ENCODE measurements at places on chromosomes 3 and 15.

- no peak for DNase-seq
Observed at GRCh38 chr3:185328324-185329004, 34.5 kb upstream of the MAP3K13 start.

DNA sequence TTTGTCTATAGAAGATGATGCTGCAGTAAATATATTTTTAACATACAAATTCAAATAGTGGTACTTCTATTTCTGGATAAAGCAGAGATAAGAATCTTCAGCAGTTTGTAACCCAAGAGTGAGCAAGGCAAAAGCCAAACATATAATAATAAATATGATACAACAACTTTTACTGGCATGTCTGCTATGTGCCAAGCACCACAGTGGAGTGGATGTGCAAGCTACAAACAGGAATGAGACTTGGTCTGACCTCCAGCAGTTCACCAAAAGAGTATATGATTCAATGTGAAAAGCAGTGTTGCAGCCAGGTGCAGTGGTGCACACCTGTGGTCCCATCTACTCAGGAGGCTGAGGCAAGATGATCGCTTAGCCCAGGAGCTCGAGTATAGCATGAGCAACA, 395.6 kb downstream of the EPHB1 start:
- no peak for DNase-seq

DNA sequence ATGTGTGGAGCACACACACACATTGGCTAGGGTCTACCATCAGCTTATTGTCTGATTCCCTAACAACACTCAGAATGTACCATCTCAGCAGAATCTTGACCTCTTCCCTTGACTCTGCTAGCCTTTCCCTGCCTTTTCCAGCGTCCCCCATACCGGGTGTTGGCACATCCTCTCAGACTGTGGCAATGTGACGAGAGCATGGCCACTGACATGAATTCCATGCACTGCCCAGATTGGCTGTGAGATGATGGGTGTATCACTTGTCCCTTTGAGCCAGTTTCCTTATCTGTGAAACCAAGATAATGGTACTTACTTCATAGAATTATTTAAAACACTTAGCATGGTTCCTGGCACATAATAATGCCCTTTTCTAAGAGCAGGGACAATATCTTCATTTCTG, 60.3 kb upstream of the EIF1B start:
- no peak for DNase-seq

GRCh38 chr3:25748189-25748588, 35.1 kb downstream of the NGLY1 start:
- DNase-seq: no peak

DNA sequence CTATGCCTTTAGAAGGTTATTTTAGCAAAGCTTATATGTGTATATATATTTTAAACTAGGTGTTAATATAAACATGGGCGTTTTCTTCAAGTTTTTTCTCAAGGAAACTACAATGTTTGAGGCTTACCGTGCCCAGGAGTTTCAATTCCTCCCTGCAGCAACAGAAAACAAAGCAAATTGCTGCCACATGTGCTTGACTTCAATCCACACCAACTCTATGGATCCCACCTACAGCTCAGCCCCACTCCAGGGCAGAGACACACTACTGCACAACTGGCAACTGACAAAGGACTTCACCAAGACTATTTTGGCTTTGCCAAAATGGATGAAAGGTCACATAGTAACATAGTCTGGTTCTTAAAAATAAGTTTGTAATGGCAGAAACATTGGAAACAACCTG, 346.6 kb downstream of the ERC2 start:
- DNase-seq: no peak

GRCh38 chr3:139377378-139377777, 12.1 kb downstream of the COPB2 start:
- DNase-seq: no peak

DNA sequence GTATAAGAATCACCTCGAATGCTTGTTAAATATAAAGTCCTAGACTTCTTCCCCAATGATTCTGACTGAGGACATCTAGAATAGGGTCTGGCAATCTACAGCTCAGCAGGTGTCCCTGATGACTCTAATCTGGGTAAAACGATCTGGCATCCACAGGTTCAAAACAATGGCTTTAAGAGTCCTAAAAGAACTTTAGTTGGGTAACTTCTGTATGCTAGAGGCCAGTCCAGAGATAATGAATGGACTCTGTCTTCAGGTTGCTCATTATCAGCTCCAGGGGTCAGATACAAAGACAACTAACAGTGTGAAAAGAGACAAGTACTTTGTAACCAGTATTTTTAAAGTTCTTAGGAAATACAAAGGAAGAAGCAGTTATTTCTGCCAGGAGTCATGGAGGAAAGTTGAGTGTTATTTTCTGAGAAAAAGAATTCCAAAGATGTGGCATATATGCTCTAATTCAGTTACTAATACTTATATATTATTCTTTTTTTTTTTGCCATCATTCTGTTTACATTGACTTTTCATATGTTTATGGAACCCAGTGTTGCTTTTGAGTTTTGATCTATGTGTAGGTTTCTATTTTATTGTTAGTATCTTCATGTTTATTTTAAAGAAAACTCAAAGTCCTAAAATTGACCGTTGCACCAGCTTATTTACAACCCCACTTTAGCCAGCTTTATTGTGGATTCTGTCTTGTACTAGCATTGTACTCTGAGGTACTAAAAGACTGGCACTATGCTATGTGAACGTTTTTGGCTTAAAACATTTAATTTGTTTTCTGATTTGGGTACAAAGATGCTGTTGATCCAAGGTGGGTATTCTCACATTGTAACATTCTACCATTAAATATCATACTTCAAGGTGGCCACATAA, 3.1 kb upstream of the GPR15 start:
- DNase-seq: no peak

DNA sequence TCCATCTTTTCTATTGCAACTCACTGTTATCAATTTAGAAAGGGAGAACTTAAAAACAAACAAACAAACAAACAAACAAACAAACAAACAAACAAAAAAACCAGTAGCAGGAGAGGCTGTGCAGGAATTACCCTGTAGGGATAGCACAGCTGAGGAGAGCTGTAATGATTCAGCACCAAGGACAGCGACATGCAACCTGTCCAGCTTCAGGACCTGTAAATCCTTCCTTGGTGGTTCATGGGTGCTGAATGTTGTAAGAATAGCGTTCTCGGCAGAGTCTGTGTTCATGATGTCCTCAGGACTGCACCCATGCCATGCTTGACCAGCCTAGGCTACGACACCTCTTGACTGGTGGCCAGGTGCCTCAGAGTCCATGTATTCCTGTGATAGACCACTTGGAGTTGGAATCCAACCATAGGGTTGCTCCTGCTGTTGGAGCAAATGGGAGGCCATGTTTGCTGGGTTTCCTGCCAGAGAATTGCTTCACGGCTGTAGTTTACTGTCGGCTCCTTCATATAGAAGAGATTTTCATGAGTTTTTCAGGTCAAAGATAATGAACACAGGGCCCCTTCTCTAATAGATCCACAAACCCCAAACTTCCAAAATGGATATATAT, 65.9 kb downstream of the CACNA2D3 start:
- peak; percentile 29 for DNase-seq

DNA sequence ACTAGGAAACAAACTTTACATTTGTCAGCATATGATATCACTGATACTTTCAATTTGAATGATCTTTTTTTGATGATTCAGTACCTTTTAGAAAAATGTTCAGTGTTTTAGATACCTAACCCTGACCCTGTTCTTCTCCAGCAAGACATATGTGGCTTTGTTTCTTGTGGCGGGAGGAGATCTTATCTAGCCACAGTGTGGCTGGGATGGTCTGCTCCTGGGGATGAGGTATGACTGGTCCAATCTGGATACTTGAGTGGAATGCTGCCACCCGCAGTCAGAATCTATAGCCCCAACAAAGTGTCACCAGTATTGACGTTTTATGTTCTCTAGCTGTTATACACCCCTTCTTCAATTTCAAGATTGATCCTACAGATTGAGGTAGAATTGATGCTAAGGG, 439.0 kb upstream of the GOLIM4 start:
- no peak for DNase-seq

GRCh38 chr3:9820946-9821345, 10.9 kb downstream of the TTLL3 start:
- no peak for DNase-seq

GRCh38 chr3:75886971-75887526, 101.7 kb upstream of the ZNF717 start:
- DNase-seq: no peak

DNA sequence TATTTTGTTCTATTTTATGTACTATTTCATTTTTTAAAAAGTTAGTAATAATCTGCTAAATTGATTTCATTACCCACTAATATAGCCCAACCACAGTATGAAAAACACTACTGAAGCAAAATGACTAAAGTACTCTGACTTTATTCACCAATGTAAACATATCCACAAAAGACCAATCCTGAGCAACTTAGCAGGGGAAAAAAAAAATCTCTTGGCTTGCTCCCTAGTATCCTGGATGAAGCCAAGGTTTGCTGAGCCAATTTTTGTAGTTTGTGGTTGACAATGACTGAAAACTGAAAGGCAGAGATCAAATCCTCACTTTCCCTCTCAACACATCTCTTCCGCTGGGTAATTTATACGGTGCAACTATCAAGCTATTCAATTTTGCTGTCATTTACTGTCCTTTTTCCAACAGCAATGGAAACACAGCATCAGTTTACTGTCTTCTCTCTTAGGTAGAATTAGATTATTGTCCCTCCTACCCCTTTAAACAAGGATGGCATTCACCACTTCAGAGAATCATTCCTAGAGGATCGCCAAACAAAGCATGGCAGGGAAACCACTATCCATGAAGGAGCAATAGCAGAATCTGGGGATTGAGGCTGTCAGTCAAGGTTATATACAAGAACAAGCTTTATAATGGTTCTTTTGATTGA, 149.7 kb downstream of the THRB start:
- no peak for DNase-seq

DNA sequence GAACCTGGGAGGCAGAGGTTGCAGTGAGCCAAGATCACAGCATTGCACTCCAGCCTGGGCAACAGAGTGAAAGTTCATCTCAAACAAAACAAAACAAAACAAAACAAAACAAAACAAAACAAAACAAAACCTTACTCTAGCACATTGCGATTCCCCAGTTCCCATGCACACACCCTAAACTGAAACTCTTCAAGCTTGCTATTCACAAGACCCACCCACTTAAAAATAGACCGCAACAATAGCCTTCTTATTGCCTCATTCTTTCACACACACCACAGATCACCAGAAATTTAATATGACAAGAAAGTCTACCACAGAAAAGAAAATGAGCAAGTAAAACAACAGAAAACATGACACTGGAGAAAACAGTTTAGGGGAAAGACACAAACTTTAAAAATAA, 598.4 kb downstream of the FHIT start:
- no peak for DNase-seq

GRCh38 chr3:127491909-127492308, 98.6 kb downstream of the TPRA1 start:
- DNase-seq: no peak

DNA sequence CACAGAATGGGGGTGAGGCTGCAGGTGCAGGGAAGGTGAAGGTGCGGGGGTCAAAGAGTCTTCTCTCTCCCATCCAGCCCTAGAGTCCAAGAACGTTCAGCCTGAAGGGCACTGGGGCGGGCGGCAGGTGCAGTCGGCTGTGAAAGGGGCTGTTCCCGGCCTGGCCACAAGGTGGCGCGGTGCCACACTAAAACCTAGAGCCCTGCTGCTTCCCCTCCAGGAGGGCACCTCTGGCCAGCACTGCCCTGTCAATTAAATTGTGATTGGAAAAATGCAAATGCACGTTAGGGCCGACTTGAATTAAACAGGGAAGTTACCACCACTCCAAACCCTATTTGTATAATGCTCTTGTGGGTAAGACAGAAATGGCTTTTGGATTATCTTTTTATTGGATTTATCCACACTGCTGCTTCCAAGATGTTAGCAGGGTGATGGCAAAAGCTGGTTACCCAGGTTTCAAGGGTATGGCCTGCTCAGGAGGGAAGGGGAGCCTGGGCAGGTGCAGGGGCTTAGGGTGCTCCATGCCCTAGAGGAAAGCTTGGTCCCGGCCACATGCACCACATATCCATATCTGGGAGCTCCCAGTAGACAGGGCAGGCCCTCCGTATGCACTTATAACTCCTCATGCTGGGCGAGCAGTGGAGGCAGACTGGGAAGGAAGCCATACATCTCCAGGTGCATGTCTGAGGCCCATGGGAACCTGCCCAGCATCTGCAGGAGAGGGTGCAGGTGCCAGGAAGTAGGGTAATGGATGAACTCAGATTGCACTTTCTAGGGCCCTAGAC, 119.8 kb downstream of the ADCY5 start:
- DNase-seq: peak; percentile 85

DNA sequence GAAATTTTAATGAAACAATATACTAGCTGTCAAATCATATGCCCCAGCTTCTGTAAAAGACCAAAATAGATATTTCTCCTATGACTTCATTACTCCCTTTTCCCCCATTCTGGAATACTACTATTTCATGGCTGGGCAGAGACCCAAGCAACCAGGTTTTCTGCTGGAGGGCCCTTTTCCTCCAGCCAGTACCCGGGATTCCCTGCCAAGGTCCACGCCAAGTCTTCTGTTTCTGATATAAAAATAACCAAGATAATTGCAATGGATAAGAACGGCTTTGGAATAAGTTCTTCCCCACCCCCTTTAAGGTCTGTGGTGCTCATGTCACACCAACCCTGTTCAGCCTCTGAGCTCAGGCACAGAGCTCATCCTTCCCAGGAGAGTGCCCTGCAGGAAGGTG, 17.2 kb upstream of the NMNAT3 start:
- no peak for DNase-seq

- no peak for DNase-seq
Observed at GRCh38 chr15:91498046-91498748, 355.3 kb upstream of the SLCO3A1 start.

GRCh38 chr3:65238652-65239051, 550.9 kb upstream of the ADAMTS9 start:
- DNase-seq: no peak

DNA sequence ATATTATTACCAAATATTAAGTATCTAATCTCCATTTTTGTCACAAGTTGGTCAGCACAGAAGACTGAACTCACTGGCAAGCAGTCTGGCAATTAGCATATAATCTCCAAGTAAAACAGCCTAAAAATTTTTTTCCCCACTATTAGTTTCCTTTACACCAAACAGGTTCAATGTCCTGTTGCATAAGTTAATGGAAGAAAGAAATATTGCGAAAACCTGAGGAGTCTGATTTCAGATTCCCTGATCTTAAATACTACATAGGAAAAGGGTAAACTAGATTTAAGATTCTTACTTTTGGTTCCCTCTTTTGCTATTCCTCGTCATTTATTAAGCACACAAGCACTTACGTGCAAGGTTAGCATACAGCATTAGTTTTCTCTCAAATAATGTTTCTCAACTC, 133.2 kb upstream of the PLXND1 start:
- DNase-seq: no peak

Data from activated naive CD8-positive, alpha-beta T cell treated with anti-CD3 and anti-CD28 coated beads, Interleukin-2, amount 10 ng/mL, durations not matched to agents 7 days and 5 days (primary cell).